ENCODE measurements at places on chromosomes 12 and 14. TPM values are rescaled to one million over a fixed set of nuclear protein-coding genes. Genes with fewer than 3 reads are reported as not detected.

Gene SRRM4
- 0.96 TPM for total RNA-seq

Gene PLD4
- 0.07 TPM for total RNA-seq

Gene MGP
- total RNA-seq, result 0.96 TPM

Gene NRXN3
- total RNA-seq, result 2.9 TPM

Gene IFI27
- 3.2 TPM for total RNA-seq

DNA sequence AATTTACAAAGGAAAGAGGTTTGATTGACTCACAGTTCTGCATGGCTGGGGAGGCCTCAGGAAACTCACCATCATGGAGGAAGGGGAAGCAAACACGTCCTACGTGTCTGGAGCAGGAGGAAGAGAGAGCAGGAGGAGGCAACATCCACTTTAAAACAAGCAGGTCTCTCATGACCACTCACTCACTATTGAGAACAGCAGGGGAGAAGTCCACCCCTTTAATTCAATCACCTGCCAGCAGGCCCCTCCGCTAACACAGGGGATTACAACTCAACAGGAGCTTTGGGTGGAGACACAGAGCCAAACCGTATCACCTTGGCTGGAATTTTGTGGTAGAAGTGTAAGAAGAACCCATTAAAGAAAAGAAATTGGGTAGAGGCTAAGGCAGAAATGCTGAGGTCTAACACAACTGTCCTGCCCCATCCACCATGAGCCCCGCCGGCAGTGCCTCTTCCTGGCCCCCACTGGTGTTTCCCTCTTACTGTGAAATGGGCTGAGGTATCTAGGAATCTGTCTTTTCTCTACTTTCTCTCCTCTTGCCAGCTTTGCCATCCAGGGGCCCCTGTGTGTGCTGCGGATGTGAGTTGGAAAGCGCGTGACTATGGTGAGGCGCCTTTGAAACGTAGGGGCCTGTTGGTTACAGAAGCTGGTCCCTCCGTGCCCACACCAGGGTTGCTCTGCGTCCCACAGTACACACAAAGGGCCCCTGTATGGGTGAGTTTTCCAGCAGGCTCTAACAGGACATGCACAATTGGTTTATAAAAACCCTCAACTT is 108.0 kb upstream of the TMEM132D start:
- no peak for DNase-seq
- peaks cover 33% of the 10 kb centered on the region for H3K36me3 ChIP-seq
- H3K27ac ChIP-seq, result no peak overlapping the region
- peaks cover 6% of the 10 kb centered on the region for H3K4me1 ChIP-seq
- no peak overlapping the region for H3K4me3 ChIP-seq

- peaks cover 34% of the 10 kb centered on the region for H3K4me1 ChIP-seq
- peak overlapping the region; percentile 22 for H3K27ac ChIP-seq
- DNase-seq, result no peak
- peak overlapping the region; percentile 83 for H3K4me3 ChIP-seq
Observed at GRCh38 chr14:67817750-67818438, 1.5 kb upstream of the ZFYVE26 start.

DNA sequence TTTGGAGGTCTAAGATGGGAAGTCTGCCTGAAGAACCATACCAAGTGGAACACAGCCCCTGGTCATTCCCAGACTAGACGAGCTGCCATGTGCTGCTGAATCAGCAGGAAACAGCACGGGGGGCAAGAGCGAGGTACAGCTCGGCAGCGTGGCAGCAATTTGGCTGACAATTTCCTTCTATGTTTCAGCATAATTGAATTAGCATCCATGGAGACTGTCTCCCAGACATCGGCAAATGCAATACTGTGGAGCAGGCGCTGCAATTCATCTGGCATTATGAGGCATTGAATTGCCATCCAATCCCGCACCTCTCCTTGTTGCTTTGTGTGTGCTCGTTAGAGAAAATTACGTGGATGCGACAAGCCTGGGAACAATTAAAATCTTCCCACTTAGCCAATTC is 46.0 kb upstream of the CCDC60 start:
- 0 out of 2 replicates have a peak, but pooled peaks cover 3% of the 10 kb centered on the region for H3K36me3 ChIP-seq
- no peak overlapping the region for H3K4me3 ChIP-seq
- H3K27me3 ChIP-seq, result peaks cover 2% of the 10 kb centered on the region

- H3K27me3 ChIP-seq, result 0 out of 2 replicates have a peak, but pooled peaks cover 3% of the 10 kb centered on the region
- H3K4me3 ChIP-seq, result peak overlapping the region; percentile 76
- H3K27ac ChIP-seq, result peak overlapping the region; percentile 85
Observed at GRCh38 chr14:64187331-64187730, 106.8 kb downstream of the ESR2 start.
